ENCODE measurements at places on chromosomes 16 and 17. TPM values are rescaled to one million over a fixed set of nuclear protein-coding genes. Genes with fewer than 3 reads are reported as not detected.

The PDE6G gene
- not detected for total RNA-seq

DNA sequence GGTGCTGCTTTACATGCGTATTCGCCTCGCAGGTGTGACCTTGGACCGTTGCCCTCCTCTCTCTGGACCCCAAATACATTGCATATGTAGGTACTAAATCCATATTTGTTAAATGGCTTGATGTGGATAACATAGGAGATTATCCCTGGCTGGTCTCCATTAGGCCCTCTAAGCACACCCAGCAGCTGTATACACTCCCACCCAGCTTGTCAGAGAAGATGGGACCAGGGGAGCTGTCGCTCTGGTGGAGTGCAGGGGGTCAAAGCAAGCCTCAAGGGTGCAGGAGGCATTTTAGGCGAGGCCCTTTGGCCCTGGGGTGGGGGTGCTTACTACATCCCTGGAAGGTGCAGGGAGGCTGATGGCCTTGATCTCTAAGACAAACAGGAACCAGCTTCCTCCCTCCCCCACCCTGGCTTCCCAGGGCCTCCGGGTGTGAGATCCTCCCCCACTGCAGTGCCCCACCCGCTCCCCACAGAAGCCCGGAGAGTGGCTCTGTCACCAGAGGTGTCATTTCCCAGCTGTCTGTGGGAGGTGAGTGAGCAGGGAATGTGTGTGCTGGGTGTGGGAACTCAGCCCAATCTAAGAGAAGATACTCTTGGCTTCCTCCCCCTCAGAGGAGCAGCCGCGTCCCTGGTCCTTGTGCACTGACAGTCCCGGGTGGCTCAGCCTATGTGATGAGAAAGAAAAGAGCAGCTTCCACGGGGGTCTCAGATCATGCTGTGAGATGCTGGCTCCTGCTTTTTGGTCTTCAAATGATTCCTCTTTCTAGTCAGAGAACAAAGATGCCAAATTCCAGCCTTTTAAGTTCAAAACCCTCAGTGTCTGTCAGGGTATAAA is 1.4 kb upstream of the VAMP2 start:
- DNase-seq, result no peak

DNA sequence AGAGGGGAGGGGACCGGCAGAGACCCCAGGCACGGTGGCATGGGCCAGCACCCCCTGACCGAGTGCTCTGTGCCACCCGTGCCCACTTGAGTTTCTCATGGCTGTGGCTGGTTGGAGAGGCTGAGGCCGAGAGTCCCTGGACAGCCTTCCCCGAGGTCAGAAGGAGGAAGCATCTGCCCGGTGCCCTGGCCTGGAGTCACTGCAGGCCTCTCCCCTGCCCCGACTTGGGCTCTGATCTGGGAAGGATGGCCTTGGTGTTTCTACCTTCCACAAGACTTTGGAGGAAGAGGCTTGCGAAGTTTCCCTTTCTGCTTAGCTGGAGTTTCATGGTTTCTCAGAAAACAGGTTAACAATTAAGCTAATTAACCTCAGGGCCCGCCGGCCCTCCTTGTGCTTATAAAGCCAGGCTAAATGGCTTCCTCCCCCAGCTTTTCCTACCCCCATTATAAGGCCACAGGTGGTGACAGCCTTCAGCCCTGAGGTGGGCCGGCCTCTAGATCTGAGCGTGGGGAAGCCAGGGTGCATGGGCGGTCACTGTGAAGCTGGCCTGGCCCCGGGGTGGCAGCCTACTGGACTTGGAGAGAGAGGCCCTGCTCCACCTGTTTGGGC is 17.3 kb downstream of the LLGL2 start:
- DNase-seq, result no peak

DNA sequence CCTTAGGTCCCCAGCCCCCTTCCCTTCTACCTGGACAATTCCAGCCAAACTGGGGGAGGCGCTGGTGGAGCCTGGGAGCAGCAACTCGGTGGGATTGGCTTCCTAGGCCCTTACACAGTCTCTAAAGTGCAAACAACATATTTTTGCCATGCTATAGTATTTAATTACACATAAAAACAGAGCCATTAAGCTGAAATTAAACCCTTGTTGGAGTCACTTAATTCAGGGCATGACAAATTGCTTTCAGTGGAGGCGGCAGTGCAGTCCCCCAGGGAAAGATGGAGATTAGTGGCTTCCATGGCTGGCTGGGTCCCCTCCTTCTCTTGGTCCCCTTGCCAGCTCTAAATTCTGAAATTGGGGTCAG is 17.3 kb downstream of the IGFBP4 start:
- DNase-seq, result no peak

The TP53TG3B gene
- total RNA-seq, result not detected

The USP22 gene
- 109 TPM for total RNA-seq

All from tibial nerve (tissue), 4 donors.